OCI-LY7 (cell line): ENCODE measurements at places on chromosomes 2 and 18.

DNA sequence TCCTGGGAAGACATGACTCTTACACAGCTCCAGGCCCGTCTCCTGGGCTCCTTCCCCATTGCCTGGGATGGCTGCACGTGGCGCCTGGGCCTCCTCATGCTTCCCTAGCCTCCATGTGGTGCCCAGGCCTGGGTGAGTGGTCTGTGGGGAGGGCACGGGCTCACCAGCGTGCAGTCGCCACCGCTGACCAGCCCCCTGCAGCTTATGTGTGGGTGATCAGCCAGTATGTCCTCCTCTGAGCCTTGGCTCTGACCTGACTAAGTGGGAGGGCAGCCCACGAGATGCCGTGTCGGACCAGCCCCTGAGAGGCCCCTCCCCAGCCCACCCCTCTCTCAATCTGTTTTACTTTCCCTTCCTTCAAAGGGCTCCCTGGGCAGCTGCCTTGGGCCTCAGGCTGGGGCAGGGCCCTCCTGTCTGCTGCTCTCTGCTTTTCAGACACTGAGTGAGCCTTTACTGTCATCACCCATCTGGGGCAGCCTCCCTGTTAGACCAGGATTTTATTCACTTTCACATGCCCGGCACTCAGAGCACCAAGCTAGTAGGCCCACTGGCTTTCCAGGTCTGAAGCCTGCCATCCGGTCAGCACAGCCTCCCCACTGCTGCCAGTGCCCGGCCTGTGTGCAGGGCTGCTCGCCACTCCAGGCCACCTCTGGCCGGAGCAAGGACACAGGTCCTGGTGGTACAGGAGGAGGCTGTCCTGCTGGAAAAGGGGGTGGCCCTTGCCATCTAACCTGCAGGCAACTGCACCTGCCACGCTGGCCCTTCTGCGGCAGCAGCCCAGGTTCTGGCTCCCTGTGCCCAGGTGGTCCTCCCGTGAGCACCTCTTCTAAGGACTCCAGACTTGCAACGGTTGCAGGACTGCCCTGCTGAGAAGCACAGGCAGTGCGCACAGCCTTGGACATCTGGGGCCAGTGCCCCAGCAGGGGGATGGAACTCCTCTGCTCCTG is 84.9 kb upstream of the HPCAL1 start:
- DNase-seq = no peak

GRCh38 chr2:128716299-128716721 is 397.6 kb upstream of the HS6ST1 start:
- peak; percentile 14 for DNase-seq

DNA sequence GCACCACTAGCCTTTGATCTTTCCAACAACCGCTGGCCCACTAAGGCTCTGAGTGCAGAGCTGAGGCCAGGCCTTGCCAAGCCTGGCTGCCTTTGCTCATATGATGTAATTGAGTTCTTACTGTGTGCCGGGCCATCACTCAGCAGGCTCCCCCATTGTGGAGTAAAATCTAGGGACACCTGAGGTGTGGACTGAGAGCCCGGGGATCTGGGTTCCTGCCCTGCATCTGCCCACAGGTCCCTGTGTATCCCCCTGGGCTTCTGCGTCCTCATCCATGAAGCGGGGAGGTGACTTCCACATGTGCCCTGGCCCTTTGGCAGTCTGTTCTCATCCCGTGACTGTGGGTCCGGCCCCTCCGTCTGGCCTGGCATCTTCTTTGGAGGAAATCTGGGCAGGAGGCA is 33.8 kb downstream of the GREB1 start:
- no peak for DNase-seq

DNA sequence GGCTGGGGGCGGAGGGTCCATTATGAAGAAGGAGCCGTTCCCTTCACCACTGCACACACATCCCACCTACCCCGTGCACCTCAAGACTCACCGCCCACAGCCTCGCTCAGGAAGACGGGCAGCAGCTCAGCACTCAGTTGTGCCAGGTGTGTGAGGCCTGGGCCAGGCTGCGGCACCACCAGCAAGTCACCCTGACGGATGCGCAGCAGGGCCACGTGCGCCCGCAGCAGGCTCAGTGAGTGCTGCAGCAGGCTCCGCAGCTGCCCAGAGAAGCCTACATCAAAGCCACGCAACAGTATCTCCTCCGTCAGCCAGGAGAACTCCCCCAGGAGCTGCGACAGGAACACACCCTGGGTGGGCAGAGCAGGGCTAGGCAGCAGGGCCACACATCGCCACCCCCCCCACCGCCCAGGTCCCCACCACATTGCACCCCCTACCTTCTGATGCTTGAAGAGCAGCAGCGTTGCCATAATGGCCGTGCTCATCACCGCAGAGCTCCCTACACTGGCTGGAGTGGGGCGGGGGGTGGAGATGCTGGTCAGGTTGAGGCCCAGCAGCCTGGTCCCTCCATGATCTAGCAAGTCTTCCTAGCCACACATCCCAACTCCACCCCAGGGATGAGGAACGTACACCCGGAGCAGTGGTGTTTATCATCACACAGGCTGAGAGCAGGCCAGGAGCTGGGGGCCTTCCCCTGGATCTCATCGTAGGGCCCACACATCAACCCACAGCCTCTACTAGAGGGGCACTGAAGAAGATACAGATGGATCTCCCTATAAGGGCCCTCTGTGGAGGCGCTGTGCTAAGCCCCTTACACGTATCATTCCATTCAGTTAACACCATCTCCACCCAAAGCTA is 10.2 kb downstream of the GPAT2 start:
- DNase-seq = no peak
